ENCODE measurements at places on chromosomes 1 and 21. TPM values are rescaled to one million over a fixed set of nuclear protein-coding genes. Genes with fewer than 3 reads are reported as not detected.
A peak's percentile ranks its signal among the peaks of the same experiment; 100 is the strongest.

DNA sequence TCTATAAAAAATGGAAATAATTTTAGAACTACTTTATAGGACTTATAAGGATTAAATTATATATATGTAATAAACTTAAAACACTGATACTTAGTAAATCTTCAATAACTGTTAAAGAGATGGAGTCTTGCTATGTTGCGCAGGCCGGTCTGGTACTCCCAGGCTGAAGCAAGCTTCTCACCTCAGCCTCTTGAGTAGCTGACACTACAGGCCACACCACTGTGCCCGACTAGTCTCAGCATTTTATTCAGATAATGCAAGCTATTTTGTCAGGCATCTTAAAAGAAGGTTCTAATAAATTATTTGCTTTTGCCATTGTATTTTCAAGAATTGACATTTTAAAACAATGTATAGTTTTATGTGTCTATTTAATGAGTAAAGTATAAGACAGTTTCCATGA, 20.8 kb downstream of the CNST start:
- no peak for DNase-seq

The CFAP45 gene
- 3.4 TPM for total RNA-seq

GRCh38 chr1:152436593-152437496, 22.8 kb upstream of the CRNN start:
- DNase-seq, result no peak

The LEMD1 gene
- total RNA-seq, result not detected

GRCh38 chr1:44499306-44499705, 94.3 kb downstream of the RNF220 start:
- no peak for DNase-seq

GRCh38 chr1:19360843-19361610, 48.9 kb downstream of the SLC66A1 start:
- DNase-seq, result peak; percentile 18

The RIIAD1 gene
- 19.3 TPM for total RNA-seq

DNA sequence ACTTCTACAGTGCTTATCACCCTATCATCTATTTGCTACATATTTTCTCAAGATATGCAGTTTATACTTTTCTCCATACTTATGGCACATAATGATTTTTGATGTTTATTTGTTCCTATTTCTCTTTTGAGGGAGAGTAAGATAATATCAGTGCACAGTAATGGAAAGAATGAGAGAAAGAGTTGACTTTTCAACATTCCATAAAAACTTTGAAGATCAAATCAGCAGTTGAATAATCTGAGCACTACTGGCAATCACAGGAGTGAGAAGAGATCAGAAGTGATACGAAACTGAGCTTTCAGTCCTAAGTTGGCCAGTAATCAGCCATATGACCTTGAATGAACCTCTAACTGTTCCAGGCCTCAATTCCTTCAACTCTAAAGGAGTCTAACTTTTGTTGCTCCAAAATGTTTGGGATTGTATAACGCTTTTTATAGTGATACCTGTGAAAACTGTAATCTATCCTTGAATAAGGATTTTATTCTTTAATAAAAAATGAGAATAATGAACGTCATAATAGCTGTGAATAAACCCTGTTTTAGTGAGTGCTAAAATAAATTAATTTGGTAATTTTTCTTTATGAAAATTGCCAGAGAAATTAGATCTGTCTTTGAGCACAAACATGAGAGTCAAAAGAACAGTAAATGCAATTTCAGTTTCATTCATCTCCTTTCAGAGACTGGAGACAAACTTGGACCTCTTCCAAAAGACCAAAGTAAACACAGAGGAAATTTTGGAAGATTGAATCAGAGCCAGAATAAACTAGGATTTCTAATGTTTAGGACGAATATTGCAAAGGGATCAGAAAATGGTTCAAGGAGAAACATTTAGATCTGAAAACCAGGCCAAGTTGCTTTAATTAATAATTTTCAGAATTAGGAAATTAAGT, 309.9 kb downstream of the ADGRL2 start:
- DNase-seq, result no peak

The KLF17 gene
- not detected for total RNA-seq

The VSIG8 gene
- total RNA-seq, result not detected

Data from right cardiac atrium (tissue), 5 donors.